ENCODE measurements at places on chromosomes 4 and X. TPM values are rescaled to one million over a fixed set of nuclear protein-coding genes. Genes with fewer than 3 reads are reported as not detected.

DNA sequence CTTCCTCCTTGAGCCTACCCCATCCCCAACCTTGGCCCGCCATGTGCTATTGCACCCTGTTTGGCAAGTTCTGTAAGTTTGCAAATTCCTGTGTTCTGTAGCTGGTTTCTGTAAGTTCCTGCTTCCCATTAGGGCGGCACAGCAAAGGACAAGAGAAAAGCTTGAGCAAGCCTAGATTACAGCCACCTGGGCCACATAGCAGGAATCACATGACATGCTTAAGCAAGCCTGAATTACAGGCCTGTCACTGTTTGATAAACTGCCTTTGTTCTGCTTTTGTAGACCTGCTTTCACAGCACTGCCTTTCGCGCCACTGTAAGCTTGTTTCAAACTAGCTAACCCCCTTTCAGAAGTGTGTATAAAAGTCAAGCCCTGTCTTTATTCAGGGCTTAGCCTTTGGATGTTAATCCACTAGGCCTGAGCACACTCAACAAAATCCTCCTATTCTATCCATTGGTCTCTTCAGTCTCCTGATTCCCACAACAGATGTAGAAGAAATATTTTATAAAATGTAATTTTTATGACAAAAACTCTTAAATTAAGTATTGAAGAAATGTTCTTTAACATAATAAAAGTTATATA lies 906.8 kb upstream of the NDST4 start:
- no peak for DNase-seq

- no peak for DNase-seq
Observed at GRCh38 chrX:116272322-116272721, 101.8 kb downstream of the AGTR2 start.

GPC4 gene
- 31.4 TPM for total RNA-seq

DNA sequence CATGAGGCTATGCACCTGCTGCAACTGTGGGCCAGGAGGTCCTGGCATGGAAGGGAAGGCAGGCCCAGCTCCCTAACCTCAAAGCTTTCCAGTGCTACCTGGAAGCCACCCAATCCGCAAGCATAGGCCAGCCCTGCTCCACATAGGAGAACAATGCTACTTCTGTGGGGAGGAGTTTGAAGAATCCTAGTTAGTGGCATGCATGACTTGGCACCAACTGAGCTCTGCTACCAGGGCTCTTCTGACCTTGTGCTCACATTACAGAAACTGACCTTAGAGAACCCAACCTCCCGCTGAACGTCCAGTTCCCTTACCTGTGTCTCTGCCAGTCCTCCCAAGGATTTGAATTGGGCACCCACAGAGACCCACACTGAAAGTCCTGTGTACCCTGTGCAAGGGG lies 58.8 kb downstream of the USP46 start:
- no peak for DNase-seq

- no peak for DNase-seq
Observed at GRCh38 chrX:123971982-123972381, 10.5 kb downstream of the STAG2 start.

CFI gene
- 57.7 TPM for total RNA-seq
